ENCODE measurements at places on chromosomes 13 and 19. TPM values are rescaled to one million over a fixed set of nuclear protein-coding genes. Genes with fewer than 3 reads are reported as not detected.

Gene PSG2
- not detected for total RNA-seq

Gene CHST8
- 0.28 TPM for total RNA-seq

Gene ZNF763
- 9.8 TPM for total RNA-seq

Gene ZNF790
- total RNA-seq: 9.5 TPM

Gene CPAMD8
- 64.1 TPM for total RNA-seq

Gene NTF4
- 0.28 TPM for total RNA-seq
